MCF 10A (cell line): ENCODE measurements at places on chromosomes 5 and 9.

DNA sequence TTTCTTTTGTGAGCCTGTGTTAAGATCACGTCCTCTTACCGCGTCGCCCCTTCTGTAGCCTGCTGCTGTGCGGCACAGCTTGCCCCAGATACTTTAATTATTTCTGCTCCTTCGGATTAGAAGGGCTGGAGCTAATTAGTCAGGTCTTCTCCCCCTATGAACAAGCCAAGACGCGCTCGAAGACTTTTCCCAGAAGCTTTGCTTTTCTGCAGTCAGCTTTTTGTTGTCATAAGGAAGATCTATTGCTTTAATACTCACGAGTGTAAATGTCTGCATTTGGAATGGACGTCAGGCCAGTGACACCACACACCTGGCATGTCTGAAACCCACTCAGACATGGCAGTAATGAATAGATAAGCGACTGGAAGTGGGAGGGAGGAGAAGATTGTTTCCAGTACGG is 37.0 kb downstream of the PRUNE2 start:
- no peak overlapping the region for H3K27ac ChIP-seq
- H3K4me1 ChIP-seq, result peaks cover 17% of the 10 kb centered on the region
- no peaks in the 10 kb centered on the region for H3K36me3 ChIP-seq
- H3K4me3 ChIP-seq, result no peak overlapping the region
- DNase-seq, result no peak

DNA sequence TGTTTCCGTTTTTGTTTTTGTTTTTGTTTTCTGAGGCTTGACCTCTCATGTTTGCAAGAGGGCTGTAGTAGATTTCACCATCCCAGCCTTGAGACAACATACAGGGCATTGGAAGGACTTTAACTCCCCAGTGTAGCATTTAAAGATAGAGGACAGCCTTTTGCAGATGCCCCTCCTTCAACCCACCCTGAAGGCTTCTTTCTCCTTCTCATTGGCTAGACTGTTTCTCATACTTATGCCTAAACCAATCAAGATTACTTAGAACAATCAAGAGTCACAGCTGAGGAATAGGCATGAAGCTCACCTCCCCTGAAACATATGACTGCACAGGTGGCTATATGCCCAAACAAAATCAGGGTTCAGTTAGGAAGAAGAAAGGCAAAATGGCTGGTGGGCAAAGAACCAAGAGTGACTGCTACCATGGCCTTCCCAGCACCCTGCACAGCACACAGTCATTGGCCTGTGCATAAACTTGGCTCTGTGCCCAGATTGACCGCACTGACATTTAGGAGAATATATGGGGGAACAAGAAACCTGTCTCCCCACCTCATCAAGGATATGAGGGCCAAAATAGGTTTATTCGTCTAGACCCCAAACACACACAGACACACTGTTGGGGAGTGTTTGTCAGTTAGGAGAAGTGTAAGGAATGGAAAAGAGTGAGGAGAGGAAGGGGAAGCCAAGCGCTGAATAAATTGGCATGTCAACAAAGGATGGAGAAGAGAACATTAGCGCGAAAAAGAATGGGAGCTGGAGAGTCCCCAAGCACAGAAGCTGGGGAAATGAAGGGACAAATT is 137.3 kb upstream of the RANBP3L start:
- DNase-seq, result no peak
- H3K36me3 ChIP-seq, result no peaks in the 10 kb centered on the region
- no peaks in the 10 kb centered on the region for H3K27me3 ChIP-seq
- no peak overlapping the region for H3K4me3 ChIP-seq

DNA sequence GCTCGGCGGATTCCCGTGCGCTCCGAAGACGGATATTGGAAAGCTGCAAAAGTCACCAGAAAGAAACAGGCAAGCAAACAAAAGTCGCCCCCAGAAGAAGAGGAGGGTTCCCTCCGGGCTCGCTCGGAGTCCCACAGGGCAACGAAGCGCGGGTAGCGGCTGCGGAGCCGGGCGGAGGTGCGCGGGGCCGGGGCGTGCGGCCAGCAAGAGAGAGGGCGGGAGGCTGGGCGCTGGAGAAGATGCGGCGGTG is at the start of gene FBN2:
Gene FBN2, minus strand, starts transcription at position 246 of the 250 bp plus-strand sequence. CDS start 642 bp downstream, outside the sequence.
- peak within 1 kb of the TSS; percentile 26 for H3K27ac ChIP-seq
- no peaks in the 10 kb centered on the region for H3K27me3 ChIP-seq
- no peak for DNase-seq
- peak within 1 kb of the TSS; percentile 79 for H3K4me3 ChIP-seq
- H3K36me3 ChIP-seq, result peaks cover under 1% of the 10 kb centered on the region
- H3K4me1 ChIP-seq, result peaks cover 20% of the 10 kb centered on the region

- H3K27ac ChIP-seq, result no peak overlapping the region
- DNase-seq, result no peak
- no peaks in the 10 kb centered on the region for H3K4me1 ChIP-seq
- no peaks in the 10 kb centered on the region for H3K36me3 ChIP-seq
Measured at GRCh38 chr5:93571114-93571949, 9.7 kb downstream of the NR2F1-AS1 start.

GRCh38 chr9:38765101-38765500 is 45.2 kb upstream of the FAM240B start:
- H3K27ac ChIP-seq, result no peak overlapping the region
- no peak overlapping the region for H3K4me3 ChIP-seq
- H3K36me3 ChIP-seq, result peaks cover 4% of the 10 kb centered on the region
- H3K4me1 ChIP-seq, result no peaks in the 10 kb centered on the region
- no peak for DNase-seq

DNA sequence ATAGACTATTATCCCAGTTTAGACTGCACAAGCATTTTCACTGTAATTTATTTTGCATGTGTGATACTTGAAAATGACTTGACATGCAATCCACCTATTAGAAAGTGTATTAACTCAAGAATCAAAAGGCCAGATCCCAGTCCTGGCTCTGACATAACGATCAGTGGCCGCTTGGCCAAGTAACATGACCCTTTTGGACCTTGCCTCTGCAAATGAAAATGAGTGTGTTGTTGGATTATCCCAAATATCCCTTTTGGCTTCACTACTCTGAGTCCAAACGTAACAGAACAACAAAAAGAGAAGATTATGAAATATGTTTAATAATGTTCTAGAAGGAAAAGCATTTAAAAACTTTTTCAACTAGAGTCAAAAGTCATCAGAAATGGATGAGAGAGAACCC is 19.0 kb downstream of the DMGDH start:
- no peak overlapping the region for H3K4me3 ChIP-seq
- H3K36me3 ChIP-seq, result no peaks in the 10 kb centered on the region
- H3K27ac ChIP-seq, result no peak overlapping the region
- H3K27me3 ChIP-seq, result no peaks in the 10 kb centered on the region
- no peak for DNase-seq

DNA sequence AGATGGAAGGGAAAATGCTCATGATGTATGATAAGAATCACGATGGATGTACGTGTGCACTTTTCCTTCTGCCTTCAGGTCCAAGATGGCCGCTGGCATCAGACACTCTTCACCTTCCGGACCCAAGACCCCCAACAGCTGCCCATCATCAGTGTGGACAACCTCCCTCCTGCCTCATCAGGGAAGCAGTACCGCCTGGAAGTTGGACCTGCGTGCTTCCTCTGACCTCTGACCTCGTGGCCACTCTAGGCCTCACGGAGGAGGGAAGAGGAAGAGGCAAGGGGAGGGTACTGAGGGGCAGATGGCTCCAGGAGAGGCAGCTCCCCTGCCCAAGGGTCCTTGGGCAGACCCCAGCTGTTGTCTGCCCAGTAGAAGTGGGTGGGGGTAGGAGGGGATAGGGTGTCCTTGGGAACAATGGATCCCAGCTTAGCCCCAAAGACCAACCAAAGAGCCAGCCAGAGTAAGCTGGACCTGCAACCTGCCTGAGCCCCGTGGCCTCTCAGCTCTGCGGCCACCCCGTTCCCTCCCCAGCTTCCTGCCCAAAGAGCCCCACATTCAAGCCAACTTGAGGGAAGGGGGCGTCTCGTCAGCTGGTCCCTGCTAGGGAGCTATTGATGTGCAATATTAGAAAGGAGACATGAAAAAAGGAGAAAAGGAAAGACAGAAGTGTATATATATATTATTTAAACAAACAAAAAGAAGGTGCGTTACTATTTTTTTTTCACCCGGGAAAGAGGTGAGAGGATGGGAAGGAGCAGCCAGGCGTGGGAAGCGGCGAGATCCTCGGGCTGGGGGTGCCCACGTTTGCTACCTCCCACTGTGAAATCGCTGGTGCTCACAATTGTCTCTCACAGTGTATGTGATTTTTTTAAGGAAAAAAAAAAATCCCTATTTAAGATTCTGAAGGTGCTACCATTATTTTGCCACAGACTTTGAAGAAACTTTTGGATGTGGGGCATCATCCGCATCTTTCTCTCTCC is 12.1 kb upstream of the ORM1 start:
- H3K36me3 ChIP-seq, result no peaks in the 10 kb centered on the region
- no peaks in the 10 kb centered on the region for H3K4me1 ChIP-seq
- H3K4me3 ChIP-seq, result no peak overlapping the region
- no peak for DNase-seq
- H3K27me3 ChIP-seq, result no peaks in the 10 kb centered on the region

- peaks cover 4% of the 10 kb centered on the region for H3K36me3 ChIP-seq
- DNase-seq, result no peak
- peaks cover 37% of the 10 kb centered on the region for H3K27me3 ChIP-seq
- H3K27ac ChIP-seq, result no peak overlapping the region
- no peak overlapping the region for H3K4me3 ChIP-seq
Measured at GRCh38 chr5:150192462-150192861, 2.6 kb downstream of the SLC6A7 start.

DNA sequence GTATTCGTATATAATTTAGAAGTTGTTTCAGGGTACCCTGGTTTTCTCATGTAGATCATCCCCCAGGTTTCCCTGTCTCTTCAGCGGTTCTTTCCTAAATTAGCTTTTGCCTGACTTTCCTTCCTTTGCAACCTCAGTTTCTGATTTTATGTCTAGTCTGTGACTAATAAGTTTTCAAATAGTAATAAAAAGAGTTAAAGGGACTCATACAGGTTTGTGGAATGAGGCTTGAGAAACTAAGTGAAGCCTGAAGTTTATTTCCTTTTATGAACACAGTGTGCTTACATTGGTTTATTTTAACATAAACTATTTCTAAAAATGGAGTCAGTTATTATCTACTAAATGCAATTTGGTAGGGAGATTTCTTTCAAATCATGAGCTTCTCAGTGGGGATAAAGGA is 96.8 kb downstream of the TRIO start:
- no peak overlapping the region for H3K27ac ChIP-seq
- no peak overlapping the region for H3K4me3 ChIP-seq
- peaks cover 6% of the 10 kb centered on the region for H3K36me3 ChIP-seq
- H3K27me3 ChIP-seq, result no peaks in the 10 kb centered on the region
- DNase-seq, result no peak

DNA sequence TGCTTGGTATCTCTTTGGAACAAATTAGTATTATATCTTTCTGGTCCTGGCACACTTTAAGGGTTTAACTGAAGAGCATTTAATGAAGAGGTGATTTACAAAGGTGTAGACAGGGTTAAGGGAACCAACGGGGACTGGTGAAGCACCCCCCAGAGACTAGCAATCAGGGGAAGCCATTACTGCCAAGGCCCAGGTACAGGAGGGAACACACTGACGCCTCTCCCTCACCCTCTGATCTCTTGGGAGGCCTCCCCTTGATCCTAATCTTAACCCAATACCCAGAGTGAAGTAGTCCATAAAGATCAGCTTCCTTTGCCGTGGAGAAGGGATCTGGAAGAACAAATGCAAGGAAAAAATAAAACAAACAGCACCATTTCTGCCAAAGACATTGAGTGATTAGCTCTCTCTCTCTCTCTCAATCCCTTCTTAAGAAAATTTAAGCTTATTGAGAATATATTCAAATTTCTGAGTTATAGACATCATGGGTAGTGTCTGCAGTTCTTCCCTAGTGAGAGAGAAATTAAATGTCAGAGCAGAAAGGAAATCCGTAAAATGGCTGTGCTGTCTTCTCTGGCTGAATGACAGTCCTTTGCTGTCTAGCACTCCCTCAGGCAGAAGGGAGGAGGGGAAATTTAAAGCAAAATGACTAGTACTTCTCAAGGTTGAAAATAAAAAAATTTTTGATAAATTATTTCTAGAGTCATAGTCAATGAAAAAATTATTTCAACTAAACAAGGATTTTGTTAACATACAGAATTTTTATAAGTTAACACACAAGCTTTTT is 20.0 kb downstream of the F2R start:
- H3K36me3 ChIP-seq, result peaks cover 20% of the 10 kb centered on the region
- no peak for DNase-seq
- H3K27ac ChIP-seq, result peak overlapping the region; percentile 85

DNA sequence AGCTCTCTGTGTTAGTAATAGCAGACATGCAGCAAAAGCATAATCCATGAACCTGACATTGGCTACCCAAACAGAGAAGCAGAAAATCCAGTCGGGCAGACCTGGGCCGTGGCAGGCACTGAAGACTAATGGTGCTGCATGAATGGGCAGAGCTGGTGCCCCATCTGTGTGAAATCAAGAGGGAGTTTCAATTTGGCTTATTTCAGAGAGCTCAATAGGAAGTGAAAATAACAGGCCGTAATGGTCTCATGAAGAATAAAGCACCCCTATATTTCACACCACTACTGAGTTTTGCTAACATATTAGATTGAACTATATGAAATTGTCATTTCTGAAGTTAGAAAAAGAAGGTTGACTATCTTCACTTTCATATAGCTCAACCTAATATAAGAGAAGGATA is 149.7 kb downstream of the ENC1 start:
- H3K4me1 ChIP-seq, result no peaks in the 10 kb centered on the region
- no peak overlapping the region for H3K27ac ChIP-seq
- H3K27me3 ChIP-seq, result no peaks in the 10 kb centered on the region
- H3K4me3 ChIP-seq, result no peak overlapping the region
- DNase-seq, result no peak
- no peaks in the 10 kb centered on the region for H3K36me3 ChIP-seq

- no peaks in the 10 kb centered on the region for H3K36me3 ChIP-seq
- H3K27ac ChIP-seq, result peak overlapping the region; percentile 46
- H3K4me3 ChIP-seq, result no peak overlapping the region
- H3K27me3 ChIP-seq, result no peaks in the 10 kb centered on the region
Measured at GRCh38 chr9:20980832-20981455, 50.5 kb downstream of the HACD4 start.

DNA sequence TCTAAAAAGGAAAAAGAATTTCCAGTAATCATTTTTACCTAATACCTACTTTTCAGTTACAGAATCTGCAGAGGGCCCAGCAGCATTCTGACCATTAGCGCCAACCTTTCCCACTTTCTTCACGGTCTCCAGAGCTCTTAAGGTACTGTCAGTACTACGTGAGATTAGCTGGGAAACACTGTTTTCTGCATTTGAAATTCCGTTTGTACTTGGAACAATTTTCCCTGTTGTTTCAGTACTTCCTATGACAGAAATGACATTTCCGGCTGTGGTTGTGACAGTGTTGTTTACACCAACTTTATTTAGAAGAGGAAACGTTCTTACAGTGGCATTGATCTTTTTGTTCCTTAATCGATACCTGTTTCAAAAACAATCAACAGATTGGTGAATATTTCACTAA is 36.9 kb upstream of the PDCL start:
- H3K27ac ChIP-seq, result no peak overlapping the region
- H3K4me1 ChIP-seq, result no peaks in the 10 kb centered on the region
- no peak overlapping the region for H3K4me3 ChIP-seq
- no peaks in the 10 kb centered on the region for H3K27me3 ChIP-seq
- DNase-seq, result no peak
